ENCODE measurements at places on chromosomes 12 and 14.

DNA sequence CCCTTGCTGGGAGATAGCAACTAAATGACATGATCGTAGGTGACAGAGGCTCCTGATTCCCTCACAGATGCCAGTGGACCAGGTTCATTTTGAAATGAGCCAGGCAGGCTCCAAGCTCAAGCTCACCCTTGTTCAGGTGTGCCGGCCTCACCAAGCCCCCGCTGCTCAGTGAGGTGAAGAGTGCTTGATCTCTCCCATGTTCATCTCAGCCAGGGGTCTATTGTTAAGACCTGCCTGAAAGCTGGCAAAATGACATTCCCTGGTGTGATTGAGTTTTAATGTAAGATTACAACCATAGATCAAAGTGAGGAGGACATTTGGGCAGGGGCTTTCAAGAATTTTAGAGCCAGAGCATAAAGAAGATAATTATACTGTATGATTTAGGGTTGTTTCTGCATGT, 497.9 kb downstream of the EGLN3 start:
- DNase-seq, result no peak

- DNase-seq, result no peak
Observed at GRCh38 chr14:52446355-52446754, 106.0 kb downstream of the TXNDC16 start.

DNA sequence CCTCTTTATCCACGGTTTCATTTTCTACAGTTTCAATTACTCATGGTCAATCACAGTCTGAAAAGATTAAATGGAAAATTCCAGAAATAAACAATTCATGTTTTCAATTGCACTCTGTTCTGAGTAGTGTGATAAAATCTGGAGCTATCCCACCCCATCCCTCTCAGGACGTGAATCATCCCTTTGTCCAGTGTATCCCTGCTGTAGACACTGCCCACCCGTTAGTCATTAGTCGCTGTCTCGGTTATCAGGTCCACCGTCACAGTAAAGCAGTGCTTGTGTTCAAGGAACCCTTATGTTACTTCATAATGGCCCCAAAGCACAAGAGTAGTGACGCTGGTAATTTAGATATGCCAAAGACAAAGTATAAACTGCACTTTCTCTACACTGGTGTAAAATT, 141.0 kb upstream of the LMNTD1 start:
- DNase-seq, result no peak

DNA sequence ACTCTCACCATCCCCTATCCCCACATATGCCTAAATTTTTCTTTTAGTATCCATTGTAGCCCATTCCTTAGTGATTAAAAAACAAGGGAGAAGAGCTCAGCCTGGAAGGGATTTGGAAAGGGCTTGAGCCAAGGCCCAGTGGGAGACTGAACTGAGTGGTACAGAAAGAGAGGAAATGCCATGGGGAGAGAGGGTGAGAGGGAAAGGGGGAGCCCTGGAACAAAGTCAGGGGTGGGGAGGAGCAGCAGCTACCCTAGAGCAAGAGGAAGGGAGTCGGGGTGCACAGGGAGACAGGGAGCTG, 2.6 kb upstream of the ATN1 start:
- no peak for DNase-seq

GRCh38 chr14:98093111-98093510, 1178.9 kb downstream of the BCL11B start:
- no peak for DNase-seq

GRCh38 chr12:56723889-56724700, 1.0 kb downstream of the NACA start:
- DNase-seq, result no peak

GRCh38 chr12:12877153-12877768, 14.1 kb upstream of the GPRC5A start:
- no peak for DNase-seq

GRCh38 chr12:114674251-114675047, 9.5 kb downstream of the TBX3 start:
- no peak for DNase-seq

- no peak for DNase-seq
Observed at GRCh38 chr12:126038434-126038833, 973.2 kb downstream of the AACS start.

- DNase-seq, result no peak
Observed at GRCh38 chr12:90991952-90992465, 12.8 kb downstream of the EPYC start.

DNA sequence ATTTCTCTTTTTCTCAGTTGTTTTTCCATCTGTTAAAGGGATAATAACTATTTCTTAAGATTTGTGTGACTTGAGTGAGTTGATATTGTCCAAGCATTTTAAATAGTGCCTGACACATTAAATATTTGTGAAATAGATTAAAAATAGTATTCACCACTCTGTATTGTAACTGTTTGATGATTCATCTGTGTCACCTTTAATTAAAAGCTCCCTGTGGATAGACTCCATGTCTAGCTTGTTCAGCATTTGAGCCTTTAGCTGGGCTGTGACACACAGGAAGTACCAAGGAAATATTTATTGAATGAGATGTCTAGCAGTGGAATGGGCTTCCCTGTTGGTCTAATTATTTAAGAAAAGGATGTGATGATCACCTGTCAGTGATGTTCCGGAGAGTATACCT, 1.8 kb upstream of the GLIPR1L2 start:
- no peak for DNase-seq

- no peak for DNase-seq
Observed at GRCh38 chr12:11959117-11959823, 111.5 kb upstream of the BCL2L14 start.

DNA sequence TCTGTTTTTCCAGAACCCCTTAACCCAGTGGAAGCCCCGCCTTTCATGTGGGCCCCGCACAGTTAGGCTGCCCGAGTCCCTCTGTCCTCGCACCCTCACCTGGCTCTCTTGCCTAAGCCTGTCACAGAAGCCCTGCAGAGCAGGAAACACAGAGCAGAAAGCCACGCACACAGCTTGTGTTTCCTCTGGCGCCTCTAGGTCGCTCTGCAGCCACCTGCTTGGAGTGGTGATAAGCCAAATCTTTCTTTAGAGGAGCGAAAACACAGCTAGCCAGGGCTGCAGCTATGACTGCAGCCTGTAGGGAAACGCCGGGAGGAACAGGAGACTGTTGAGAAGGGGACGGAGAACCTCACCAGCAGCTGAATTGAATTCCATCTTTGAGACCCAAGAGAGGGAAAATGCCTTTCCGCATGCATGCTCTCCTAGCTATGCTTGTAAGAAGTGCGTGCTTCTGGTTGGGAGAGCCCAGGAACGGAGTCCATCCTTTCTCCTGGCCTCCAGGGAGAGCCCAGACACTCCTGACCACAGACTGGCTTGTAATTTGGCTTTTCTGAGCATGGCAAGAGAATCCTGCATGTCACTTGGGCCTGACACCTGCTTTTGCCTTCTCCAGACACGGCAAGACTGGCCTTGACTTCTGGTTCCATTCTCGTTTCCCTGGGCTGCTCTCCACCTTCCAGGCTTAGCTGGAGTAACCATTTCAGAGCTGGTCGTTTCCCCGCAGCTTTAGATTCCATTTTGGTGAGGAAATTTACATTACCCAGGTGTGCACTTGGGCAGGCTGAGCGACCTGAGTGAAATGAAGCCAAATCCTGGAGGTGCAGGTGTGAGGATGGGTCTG, 301.6 kb downstream of the CACNA1C start:
- no peak for DNase-seq

GRCh38 chr12:56450241-56450640, 1.0 kb upstream of the TIMELESS start:
- DNase-seq, result no peak

- DNase-seq, result no peak
Observed at GRCh38 chr12:110266381-110266960, 14.6 kb upstream of the ATP2A2 start.

- DNase-seq, result no peak
Observed at GRCh38 chr12:132660052-132660451, 27.1 kb downstream of the POLE start.

DNA sequence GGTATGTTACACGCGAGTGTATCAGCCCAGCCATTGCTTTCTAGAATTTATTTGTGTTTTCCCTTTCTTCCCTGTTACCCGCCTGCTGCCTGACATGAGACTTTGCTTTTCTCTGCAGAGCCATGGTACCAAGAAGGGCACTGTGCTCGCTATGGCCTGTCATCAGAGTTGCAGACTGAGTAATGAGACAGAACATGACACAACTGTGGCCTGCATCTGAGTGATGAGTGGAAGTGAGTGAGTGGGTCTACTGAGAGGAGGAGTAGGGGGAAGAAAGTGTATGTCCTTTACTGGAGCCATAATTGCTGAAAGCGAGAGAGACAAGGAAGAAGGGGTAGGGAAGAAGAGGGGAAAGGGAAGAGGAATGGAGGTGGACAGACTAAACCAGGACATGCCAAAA, 2.9 kb downstream of the RILPL1 start:
- no peak for DNase-seq

DNA sequence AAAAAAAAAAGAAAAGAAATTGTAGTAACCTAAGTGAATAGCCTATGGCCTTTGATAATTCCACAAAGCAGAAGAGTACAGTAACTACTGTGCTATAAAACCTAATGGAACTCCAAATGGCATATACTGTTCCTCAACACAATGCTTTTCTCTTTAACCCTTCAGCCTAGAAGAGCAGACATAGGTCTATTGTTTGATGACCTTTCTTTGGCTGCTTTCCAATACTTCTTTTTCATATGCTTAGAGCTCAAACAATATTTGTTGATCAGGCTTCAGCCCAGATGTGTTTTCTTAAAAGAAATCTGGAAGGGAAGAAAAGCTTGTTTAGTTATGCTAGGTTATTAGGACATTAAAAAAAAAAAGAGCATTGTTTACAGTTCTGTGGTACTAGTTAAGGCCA, 116.4 kb downstream of the NTN4 start:
- no peak for DNase-seq

- DNase-seq, result no peak
Observed at GRCh38 chr14:37252434-37252833, 54.7 kb downstream of the MIPOL1 start.

Measured in right renal pelvis (tissue), 4 donors.